ENCODE measurements at places on chromosomes 1 and 21.

- DNase-seq, result no peak
Observed at GRCh38 chr1:79042117-79042516, 35.6 kb upstream of the ADGRL4 start.

DNA sequence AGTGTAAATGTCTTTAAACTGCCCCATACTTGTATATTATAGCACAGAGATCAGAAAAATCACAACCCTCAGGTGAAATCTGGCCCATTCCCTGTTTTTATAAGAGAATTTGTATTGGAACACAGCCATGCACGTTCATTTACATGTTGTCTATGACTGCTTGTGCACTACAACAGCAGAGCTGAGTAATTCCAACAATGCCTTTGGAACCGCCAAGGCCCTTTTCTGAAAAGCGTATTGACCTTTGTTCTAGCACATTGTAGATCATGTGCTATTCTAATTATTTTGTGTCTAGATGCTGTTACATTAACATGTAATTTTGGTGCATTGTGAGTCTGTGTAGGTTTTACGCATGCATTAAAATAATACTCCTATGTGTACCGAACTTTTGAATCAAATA is 339.6 kb downstream of the CHRM3 start:
- DNase-seq, result no peak

DNA sequence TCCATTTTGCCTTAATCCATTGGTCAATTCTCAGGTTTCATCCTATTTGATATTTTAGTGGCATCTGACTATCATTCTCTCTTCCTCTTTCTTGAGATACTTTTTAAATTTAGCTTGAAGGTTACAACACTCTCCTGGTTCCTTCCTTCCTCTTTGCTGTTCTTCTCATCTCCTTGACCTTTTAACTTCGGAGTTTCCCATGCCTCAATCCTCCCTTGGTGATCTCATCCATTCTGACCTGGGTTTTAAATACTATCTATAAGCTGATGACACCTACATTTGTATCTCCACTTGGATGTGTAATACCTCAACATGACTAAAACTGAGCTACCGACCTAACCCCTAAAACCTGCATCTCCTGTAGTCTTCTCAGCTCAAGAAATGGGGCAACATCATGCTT is 4.8 kb upstream of the ZNF687 start:
- no peak for DNase-seq

GRCh38 chr1:206551986-206552326 is 44.6 kb downstream of the RASSF5 start:
- peak; percentile 67 for DNase-seq

DNA sequence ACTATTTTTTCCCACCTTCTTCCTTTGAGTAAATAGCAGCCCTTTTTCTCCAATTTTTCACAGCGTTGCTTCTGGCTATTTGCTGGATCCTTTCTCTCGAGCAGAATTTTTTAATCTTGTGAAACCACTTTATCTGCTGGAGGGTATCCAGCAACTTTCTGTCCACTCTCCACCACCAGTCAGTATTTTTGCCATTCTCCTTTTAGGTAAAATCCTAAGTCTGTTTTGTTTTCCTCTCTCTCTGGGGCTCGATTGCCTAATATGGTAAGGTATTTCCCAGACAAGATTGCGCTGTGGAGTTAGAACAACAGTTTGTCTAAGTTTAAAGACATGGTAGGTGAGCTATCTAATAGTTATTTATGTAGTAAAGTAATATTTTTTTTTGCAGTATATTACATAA is 156.9 kb downstream of the PPP1R12B start:
- no peak for DNase-seq

- DNase-seq, result no peak
Observed at GRCh38 chr21:27802816-27803475, 836.1 kb upstream of the ADAMTS5 start.

- no peak for DNase-seq
Observed at GRCh38 chr1:53878492-53879105, 11.0 kb downstream of the YIPF1 start.

DNA sequence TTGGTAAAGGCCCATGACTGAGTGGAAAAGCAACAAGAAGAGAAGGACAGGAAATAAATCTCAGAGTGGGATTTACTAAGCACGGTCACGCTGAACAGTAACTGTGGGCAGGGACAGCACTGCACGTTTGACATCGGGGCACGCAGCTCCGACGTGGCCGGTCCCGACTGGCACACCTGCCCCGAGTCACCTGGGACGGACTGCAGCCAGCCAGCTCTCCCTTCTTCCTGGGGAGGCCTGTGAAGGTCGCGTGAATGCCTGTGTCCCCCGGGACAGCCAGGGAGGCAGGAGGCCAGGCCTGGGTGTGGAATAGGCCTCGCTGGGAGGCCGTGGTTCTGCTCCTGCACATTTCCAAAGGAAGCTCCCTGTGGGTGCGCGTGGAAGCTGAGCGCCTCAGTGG is 140.2 kb downstream of the PRDM16 start:
- DNase-seq, result no peak

GRCh38 chr21:42981214-42981523 is 6.8 kb downstream of the PKNOX1 start:
- no peak for DNase-seq

DNA sequence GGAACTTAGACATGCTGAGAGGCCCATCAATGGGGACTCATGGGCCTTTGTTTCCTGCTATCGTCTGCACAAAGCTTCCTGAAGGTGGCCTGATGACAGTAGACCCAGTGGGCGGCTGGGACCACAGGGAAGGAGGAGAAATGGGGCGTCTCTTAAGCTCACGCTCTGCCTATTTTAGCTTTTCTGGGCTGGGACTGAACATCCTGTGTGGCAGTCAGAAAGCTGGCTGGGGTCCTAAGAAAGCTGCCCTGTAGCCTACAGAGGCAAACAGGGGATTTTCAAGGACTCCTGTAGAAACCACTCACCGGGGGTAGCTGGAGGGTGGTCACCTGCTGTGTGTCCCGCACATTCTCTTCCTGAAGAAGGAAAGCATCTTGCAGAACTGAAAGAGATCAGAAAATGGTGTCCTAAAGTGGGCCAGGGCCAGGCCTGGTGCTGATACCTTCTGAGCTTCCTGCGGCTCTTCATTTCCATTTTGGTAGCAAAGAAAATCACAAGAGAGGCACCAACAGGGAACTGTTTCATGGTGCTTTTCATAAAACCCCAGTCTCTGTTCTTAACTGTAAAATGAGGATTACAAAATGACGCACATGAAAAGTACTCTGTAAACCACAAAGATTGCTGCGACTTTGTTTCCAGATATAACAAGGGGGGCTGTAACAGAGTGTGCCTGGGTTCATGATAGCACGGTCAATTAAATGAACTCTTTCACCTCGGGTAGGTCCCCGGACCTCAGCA is 8.6 kb downstream of the ZNF496 start:
- no peak for DNase-seq

- no peak for DNase-seq
Observed at GRCh38 chr1:208318150-208318734, 74.1 kb upstream of the PLXNA2 start.

All from activated CD4-positive, alpha-beta T cell treated with anti-CD3 and anti-CD28 coated beads, Interleukin-2, amount 50 U/mL, for 4 hours (primary cell).